ENCODE measurements at places on chromosomes 12 and 14.
A peak's percentile ranks its signal among the peaks of the same experiment; 100 is the strongest.

GRCh38 chr12:80040075-80040738, 59.1 kb upstream of the OTOGL start:
- DNase-seq = no peak

- DNase-seq = no peak
Observed at GRCh38 chr12:77337362-77337761, 272.0 kb upstream of the E2F7 start.

- DNase-seq = no peak
Observed at GRCh38 chr12:78916845-78917480, 52.4 kb downstream of the SYT1 start.

DNA sequence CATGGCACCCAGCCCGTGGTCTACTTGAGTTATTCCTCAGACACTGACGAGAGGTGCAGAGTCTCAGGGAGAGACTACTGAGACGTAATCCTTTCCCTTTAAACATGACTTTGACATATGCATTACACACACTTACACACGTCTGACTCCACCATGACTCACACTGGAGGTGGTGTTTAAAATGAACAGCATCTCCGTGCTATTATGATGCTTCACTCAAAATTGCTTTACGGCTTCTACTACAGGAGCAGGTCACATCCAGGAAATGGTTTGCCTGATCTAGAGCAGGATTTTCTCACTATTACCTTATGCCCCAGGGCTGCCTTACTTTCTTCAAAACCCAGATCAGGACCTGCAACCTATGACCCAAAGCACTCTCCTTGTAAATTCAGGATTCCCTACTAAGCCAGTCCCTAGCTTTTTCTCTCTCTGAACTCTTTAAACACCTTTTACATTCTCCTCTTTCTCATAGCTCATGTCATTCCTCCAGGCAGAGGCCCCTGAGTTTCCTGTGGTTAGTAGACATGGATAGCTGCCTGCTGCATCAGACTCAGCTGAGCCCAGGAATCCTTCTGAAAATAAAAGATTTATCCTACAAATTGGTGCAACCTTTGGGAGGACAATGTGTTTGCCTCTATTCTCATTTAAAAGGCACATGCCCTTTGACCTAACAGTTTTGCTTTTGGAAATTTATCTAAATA, 31.2 kb downstream of the TMCC3 start:
- no peak for DNase-seq

- no peak for DNase-seq
Observed at GRCh38 chr14:70901269-70901668, 6.0 kb upstream of the PCNX1 start.

- DNase-seq = no peak
Observed at GRCh38 chr14:100015251-100015655, 50.0 kb upstream of the EVL start.

DNA sequence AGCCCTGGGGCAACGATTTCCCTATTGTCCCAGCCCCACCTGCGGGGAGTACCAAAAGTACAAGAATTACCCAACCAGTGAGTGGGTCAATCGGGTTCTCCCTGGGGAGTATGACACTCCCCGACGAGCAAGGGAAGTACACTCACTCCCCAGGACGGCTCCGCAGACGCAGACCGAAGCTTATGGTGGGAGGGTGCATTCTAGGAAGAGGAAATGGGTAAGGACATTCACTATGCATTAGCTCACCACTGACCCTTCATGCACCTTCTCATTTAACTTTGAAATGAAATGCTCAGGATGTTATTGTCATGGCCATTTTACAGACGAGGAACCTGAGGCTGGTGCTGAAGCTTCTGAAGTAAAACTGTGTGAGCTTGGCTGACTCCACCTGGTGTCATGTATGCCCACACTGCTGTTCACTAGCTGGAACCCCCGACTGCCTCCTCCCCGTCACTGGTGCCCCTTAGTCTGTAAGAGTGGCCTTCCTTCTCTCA, 45.8 kb upstream of the TMED10 start:
- no peak for DNase-seq

DNA sequence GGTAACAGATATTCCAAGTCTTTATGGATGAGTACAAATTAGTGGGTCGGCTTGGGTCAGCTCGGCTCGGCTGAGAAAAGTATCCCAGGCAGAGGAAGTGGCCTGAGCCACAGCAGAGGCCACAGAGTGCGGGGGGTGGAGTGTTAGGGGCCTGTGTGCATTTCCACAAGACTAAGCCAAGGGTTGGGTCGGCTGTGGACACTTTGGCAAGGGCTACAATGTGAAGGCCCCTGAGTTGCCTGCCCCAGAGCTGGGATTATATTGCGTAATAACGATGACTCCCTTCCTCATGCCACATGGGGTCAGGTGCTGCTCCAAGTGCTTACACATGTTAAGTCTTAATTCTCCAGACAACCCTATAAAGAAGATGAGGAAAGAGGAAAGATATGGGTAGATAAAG, 11.4 kb downstream of the EVL start:
- DNase-seq = no peak

GRCh38 chr12:75560167-75560566, 48.8 kb upstream of the KRR1 start:
- DNase-seq = no peak

- DNase-seq = no peak
Observed at GRCh38 chr14:102760496-102761193, 16.6 kb upstream of the TRAF3 start.

GRCh38 chr12:80813820-80814219, 97.1 kb downstream of the MYF5 start:
- DNase-seq = no peak

- no peak for DNase-seq
Observed at GRCh38 chr12:50636505-50636904, 127.4 kb upstream of the ATF1 start.

GRCh38 chr12:89962648-89963047, 254.0 kb upstream of the ATP2B1 start:
- no peak for DNase-seq

- DNase-seq = no peak
Observed at GRCh38 chr14:99099051-99099787, 172.8 kb downstream of the BCL11B start.

DNA sequence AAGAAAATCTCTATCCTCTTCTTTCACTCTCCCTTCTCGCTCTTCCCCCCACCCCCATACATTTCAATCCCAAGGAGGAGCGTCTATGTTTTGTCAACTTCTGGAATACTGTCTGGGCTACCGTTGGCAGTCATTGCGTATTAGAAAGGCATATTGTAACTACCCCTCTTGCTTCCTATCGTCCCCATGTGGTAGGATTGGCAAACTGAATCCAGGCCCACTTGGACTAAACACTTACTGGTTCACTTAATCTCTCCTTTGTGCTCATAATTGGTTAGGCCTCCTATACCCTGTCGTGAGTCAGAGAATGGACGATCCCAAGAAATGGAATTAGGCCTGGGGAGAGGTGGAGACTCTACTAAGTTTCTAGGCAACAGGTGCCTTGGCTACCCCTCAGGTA, 68.8 kb upstream of the SLC8A3 start:
- no peak for DNase-seq

- DNase-seq = peak; percentile 65
Observed at GRCh38 chr12:91382081-91382543, 199.5 kb upstream of the DCN start.

- DNase-seq = peak; percentile 29
Observed at GRCh38 chr12:108803428-108804105, 53.8 kb downstream of the SSH1 start.

- DNase-seq = no peak
Observed at GRCh38 chr12:108686780-108687179, 44.5 kb downstream of the CORO1C start.

DNA sequence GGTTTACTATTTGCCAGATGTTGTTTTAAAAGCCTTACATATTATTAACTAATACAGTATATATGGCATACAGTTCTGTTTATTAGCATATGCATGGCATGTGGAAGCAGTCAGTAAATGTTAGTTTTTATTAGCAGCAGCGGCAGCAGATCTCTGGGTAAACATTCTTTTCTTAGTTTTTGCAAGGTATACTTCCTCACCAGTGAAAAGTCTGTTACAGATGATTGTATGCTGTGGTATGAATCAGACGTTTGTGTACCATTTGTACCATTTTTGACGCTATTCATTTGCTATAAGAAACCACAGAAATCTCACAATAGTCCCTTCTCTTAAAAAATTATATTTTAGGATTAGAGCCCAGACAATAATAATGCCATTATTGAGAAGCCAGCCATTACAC, 17.8 kb downstream of the STK38L start:
- DNase-seq = no peak

GRCh38 chr14:38202444-38203191, 5.1 kb upstream of the SSTR1 start:
- no peak for DNase-seq

DNA sequence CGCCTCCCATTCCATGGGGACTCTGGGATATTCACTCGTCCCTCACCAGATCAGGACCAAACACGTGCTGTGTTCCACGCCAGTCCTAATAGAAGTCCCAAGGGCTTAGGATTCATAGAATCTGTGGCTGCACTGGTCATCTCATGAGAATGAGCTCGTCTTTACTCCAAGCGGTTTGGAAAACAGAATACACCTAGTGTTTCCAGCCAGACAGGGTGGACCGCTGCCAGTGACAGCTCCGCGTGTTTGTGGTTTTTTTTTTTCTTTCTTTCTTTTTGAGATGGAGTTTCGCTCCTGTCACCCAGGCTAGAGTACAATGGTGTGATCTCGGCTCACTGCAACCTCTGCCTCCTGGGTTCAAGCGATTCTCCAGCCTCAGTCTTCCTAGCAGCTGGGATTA, 75.1 kb downstream of the GLT1D1 start:
- DNase-seq = no peak

GRCh38 chr14:36866867-36867266, 205.2 kb downstream of the PAX9 start:
- DNase-seq = no peak

DNA sequence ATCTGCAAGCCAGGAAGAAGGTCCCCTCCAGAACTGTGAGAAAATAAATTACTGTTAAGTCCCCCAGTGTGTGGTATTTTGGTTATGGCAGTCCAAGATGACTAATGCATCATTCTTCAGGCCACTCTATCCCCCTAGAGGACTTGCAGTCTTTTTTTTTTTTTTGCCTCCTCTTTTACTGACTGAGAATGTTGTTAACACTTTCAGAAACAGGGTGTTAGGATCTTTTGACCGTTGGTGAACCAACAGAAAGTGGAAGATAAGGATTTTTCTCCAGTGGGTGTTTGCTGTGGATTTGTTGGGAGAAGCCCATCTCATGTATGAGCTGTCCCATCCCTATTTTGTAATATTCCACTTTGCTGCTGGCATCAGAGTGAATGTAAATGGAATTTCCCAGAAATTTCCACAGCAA, 37.8 kb downstream of the MARK3 start:
- DNase-seq = no peak

DNA sequence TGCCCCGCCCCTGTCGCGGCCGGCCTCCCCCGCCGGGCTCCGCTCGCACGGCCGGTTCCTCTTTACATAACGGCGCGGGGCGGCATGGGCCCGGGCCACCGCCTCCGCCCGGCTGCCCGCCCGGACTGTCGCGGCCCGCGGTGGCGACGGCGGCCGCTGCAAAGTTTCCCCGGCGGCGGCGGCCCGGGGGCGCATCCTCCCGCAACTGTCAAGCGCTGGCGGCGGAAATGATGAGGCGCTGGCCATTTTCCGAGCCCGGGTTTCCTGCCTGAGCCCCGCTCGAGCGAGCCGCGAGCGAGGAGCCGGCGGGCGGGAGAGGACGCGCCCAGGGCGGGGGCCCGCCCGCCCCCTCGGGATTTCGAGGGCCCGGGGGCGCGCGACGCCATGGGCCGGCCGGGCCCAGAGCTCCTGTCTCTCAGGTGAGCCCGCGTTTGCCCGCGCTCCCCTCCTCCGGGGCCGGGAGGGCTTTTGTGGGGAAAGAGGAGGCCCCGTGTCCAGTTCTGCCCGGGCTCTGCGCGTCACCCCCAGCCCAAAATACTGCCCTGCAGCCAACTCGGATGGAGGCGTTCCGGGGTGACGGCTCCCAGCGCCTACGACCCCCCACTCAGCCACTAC, at the start of gene SH2B3:
Gene SH2B3 (plus strand): TSS at position 65 of the 615 bp plus-strand sequence. CDS start 12,223 bp downstream, outside the sequence.
- no peak for DNase-seq

- no peak for DNase-seq
Observed at GRCh38 chr14:77323571-77323970, 2.7 kb downstream of the GSTZ1 start.

DNA sequence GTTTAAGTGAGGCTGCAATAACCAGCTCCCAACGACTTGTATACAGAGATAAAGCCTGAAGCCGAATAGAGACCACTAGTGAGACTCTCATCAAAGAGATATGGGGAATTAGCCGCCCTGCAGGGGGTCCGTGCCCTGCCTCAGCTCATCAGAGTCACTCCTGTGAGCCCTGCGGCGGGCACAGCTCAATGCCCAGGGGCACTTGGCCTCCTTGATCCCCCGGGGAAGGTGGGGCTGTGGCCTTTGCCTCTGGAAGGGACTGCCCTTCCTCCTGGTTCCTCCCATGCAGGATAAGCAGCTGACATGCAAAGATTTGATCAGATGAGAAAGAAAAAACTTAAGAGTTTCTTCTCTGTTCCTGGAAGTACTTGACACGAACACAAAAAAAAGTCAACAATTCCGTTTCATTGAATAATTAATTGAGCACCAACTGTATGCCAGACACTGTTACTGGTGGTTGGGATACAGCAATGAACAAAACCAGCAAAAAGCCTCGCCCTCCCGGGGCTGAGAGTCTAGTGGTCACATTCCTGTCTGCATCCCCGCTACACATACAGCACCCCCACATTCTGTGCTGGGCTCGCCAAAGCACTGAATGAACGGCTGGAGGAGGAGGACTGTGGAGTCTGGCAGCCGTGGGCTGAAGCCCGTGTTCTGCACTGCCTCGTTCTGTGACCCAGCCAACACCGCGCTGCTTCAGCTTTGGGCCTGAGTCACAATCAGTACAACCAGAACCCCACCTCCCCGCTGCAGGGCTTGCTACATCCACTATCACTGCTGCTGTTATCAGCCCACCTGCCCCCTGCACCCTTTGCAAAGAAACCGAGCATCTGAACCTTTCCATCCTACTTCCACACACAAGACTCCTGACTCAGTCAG, 10.3 kb downstream of the TTC7B start:
- DNase-seq = no peak

GRCh38 chr12:3251067-3251466, 173.9 kb downstream of the TSPAN9 start:
- DNase-seq = no peak

- no peak for DNase-seq
Observed at GRCh38 chr12:32466986-32467711, 67.8 kb downstream of the FGD4 start.

DNA sequence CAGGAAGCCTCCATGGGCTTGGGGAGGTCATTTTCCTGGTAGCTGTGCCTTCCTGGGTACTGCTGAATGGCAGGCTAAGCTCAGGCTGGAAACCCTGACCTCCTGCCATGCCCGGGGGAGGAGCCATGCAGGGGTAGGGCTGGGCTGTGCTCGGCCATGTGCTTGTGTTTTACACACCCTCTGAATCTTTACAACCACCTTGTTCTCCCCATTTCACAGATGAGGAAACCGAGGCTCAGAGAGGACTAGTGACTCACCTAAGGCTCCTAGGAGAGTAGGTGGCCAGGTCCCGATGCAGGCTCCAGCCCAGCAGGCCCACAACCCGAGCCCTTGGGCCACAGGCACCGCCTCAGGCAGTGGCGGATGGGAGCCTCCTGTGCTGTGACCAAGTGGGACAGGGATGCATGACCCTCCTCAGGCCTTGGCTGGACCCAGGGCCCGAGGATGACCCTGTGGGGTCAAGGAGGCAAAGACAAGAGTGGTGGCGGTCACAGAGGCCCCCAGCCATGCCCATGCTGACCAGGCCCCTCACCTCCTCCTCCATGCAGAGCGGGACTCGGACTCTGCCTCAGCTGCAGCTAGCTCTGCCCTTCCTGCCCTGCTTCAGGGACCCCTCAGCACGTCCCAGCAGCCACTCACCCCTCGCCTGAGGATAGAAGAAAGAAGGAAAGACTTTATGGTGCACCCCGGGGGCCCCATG, 136.1 kb downstream of the CALM1 start:
- DNase-seq = no peak
